ENCODE measurements at places on chromosomes 11 and 22. TPM values are rescaled to one million over a fixed set of nuclear protein-coding genes. Genes with fewer than 3 reads are reported as not detected.
A peak's percentile ranks its signal among the peaks of the same experiment; 100 is the strongest.

The OR8K5 gene
- not detected for total RNA-seq

The DLAT gene
- total RNA-seq: 26.5 TPM

The NLRX1 gene
- total RNA-seq: 21.8 TPM

The ACR gene
- total RNA-seq: 2.2 TPM

The LRRC51 gene
- total RNA-seq: 4.3 TPM

The TSPAN32 gene
- 1.2 TPM for total RNA-seq

The SESN3 gene
- total RNA-seq: 123 TPM

The MRPL23 gene
- total RNA-seq: 40.3 TPM

The TH gene
- 1.1 TPM for total RNA-seq

The CAVIN3 gene
- total RNA-seq: 16.4 TPM

The MEN1 gene
- total RNA-seq: 44.9 TPM

The MAJIN gene
- total RNA-seq: not detected

The FXYD2 gene
- total RNA-seq: 5.7 TPM

The KRTAP5-11 gene
- total RNA-seq: not detected

- no peak for DNase-seq
These were observed 5.5 kb upstream of the IGSF22 start for GRCh38 chr11:18731441-18731840.

DNA sequence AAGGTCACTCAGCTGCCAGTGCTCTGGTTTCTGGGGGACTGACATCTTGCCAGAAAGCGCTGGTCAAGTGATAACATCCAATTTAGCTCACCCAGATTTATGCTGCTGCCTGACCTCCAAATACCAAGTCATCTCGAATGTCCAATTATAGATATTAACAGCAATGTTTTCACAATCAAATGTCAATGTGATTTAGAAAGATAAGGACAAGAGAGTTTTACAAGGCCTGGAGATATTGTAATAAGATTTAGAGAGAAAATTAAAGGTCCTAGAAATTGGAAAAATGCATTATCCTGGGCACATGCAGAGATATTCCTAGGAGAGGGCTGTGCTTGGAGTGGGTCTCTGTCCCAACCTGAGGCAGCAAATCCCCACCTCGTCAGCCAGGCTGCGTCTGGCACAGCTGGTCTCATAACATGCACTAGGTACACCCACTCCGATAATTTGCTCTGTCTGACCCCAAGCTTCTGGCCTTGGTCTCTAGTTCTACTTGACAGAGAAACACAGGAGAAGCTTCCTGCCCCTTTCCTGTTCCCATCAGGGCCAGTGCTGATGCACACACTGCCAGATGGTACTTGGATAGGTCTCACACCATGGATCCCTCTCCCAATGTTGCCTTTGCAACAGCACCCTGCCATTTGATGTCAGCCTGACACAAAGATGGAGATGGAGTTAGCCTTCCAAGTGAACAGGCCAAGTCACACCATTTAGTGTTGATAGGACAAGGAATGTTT, 28.6 kb downstream of the USH1C start:
- DNase-seq: no peak

DNA sequence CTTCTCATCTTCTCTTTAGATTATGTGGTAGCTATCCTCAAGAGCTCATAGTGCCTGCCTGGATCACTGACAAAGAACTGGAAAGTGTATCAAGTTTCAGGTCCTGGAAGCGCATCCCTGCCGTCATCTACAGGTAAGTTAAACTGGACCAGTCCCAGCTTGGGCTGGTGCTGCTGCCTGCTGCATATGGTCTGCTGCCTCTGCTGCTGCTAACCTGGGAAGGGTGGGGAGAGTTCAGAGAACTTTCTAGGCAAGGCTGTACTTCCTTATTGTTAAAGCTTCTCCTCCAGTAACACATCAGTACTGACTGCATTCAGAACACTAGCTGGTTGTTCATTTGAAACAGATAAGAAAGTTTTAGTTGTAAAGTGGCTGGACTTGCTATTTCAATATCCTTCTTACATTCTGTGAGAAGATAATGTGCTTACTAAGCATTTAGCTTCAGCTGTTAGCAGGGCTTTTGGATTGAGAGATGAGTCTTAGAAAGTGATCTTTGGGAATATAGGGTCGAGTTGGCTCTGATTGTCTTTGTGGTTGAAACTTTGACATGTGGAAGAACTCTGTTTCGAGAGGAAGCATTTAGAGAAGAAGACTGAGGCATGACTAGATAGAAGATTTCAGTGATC, 77.3 kb upstream of the HORMAD2 start:
- DNase-seq: no peak

DNA sequence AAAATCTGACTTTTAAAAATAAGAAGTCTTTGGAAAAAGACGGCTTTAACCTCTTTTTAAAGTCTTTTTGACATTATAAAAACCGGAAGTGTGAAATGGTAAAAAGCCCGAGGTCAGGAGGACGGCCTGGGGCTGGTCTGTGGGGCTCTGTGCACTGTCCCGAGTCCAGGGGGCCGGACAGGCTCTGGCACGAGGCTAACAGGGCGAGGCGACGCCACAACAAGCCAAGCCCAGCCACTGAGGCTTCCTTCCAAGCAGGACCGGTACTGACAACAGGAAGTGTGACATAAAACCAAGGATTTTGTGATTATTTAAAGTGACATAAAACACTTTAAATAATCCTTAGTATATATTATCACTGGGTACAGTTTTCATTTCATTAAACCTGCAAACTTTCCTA, 39.2 kb downstream of the BRD1 start:
- DNase-seq: no peak

DNA sequence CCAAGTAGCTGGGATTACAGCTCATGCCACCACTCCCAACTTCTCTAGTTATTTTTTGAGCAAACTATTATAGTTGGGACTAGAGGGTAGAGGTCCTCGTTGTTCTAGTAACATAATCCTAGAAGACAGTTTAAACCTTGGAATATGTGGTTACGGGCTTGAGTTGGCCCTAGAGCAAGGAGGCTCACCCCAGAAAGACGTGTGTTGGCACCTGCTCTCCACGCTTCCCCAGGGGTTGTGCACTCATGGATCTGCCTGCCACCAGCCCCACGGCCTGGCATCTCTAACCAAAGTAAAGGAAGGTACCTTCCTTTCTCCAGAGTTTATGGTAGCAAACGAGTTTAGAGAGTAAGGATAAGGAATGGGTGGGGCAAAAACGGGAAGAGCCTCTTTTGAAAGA, 79.0 kb downstream of the SCN3B start:
- DNase-seq: no peak

GRCh38 chr11:104286129-104286528, 122.2 kb upstream of the PDGFD start:
- DNase-seq: no peak

GRCh38 chr11:83157594-83158356, 844 bp downstream of the PCF11 start:
- DNase-seq: peak; percentile 61

GRCh38 chr11:134755535-134755934, 343.5 kb upstream of the B3GAT1 start:
- no peak for DNase-seq

- no peak for DNase-seq
These were observed 4.8 kb downstream of the FBXO3 start for GRCh38 chr11:33769542-33769941.

DNA sequence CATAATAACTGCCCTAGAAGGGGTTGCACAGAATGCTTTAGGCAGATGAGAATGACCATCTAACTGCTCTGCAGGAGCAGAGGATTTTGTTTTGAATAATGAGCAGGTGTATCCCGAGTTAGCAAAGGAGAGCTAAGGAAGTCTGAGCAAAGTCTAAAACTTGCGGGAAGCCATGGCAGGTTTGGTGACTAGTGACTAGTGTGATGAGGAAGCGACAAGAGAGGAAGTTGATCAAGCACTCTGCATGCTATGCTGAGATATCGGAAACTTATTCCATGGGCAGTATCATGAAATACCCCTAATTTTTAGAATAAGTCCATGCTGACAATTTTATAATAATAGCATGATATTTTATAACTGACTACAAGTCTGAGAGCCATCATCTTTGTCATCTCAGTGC, 12.9 kb downstream of the OLFML1 start:
- DNase-seq: no peak

GRCh38 chr11:61785837-61786402, 6.5 kb downstream of the TMEM258 start:
- DNase-seq: no peak

GRCh38 chr22:43326331-43327156, 16.6 kb downstream of the SCUBE1 start:
- no peak for DNase-seq

DNA sequence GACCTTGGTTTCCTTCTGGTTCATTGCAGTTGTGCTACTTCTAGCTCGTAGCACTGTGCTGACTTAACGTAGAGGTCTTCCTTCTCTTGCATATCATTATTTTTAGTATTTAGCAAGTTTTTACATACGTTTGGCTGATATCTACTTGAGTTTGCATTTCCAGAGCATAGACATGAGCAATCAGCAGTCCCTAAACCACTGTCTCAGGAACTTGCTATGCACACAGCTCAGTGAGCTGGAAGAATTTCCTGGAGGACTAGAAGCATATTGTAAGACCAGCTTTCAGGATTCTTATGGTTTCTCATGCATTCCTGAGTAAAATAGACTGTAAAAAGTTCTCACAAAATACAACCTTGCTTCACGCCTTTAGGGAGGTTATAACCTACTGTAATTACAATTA, 226.7 kb upstream of the PDGFD start:
- no peak for DNase-seq

- DNase-seq: no peak
These were observed 307.2 kb downstream of the CADM1 start for GRCh38 chr11:115197031-115197430.

DNA sequence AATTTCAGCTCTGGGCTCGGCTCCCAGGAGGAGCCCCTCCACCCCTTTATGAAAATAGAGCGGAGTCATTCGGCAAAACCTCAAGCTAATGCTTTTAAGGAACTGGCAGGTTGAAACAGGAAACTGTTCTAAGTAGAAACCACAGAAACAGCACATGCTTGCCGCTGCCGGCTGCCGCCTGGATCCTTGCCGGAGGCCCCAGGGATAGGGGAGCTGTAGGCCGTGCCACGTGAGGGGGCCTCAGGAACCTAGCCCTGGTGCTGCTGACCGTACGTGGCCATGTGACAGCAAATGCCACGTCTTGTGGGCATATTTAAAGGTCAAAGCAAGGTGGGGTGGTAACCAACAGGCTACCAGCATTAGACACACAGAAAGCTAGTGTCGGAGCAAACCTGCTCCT, 77.9 kb upstream of the TIMP3 start:
- DNase-seq: peak; percentile 33

DNA sequence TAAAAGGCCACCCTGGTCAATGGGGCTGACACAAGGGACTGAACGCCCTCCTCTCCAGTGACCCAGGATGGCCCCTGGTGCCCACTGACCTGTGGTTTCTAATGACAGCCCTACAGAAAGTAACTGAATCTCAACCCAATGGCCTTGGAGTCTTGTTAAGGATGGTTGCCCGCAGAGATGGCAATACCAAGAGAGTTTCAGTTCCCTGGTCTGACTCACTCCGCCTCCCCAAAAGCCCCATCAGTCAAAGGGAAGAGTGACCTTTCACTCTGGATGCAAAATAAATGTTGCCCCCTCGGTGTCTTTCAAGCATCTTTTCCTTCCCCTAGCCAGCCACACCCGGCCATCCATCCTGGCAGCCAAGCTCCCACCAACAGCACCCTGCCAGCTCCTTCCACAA, 57.7 kb upstream of the ISX start:
- DNase-seq: no peak

GRCh38 chr22:36333644-36334043, 54.1 kb downstream of the MYH9 start:
- no peak for DNase-seq

DNA sequence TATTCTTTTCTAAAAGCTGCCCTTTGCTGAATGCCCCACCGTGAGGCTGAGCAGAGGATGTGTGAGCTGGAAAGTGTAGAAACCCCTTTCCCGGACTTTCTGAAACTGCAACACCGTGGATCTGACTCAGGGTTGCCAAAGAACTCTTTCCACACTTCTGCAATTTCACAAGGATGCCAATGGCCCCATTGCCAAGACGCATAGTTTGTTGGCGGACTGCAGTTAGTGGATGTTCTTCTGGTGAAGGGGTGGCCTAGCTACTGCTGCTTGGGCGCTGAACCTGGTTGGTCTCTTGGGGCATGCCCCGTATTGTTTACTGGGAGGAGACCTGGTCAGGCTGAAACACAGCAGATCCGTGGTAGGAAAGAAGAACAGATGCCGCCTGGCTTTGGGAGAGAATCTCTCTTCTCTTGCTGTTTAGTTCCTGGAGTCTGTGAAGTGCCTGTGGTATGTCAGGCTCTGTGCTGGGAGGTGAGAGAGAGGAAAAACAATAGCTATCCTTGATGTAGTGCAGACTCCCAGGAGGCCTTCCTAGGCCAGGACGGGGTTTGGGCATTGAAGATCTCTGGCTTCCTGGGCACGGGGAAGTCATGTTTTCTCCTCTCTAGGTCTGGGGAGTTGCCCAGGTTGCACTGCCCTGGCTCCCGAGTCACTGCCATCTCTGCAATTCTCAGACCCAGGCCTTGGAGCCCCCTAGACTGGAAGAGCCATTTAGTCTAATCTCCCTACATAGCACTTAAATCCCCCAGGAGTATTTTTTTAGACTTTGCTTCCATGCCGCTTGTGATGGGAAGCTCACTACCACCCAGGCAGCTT, 26.9 kb downstream of the CD82 start:
- DNase-seq: no peak

- no peak for DNase-seq
These were observed 4.9 kb upstream of the PTS start for GRCh38 chr11:112221274-112221835.
